SW 1271 (cell line): ENCODE measurements at places on chromosomes 11 and 22.

DNA sequence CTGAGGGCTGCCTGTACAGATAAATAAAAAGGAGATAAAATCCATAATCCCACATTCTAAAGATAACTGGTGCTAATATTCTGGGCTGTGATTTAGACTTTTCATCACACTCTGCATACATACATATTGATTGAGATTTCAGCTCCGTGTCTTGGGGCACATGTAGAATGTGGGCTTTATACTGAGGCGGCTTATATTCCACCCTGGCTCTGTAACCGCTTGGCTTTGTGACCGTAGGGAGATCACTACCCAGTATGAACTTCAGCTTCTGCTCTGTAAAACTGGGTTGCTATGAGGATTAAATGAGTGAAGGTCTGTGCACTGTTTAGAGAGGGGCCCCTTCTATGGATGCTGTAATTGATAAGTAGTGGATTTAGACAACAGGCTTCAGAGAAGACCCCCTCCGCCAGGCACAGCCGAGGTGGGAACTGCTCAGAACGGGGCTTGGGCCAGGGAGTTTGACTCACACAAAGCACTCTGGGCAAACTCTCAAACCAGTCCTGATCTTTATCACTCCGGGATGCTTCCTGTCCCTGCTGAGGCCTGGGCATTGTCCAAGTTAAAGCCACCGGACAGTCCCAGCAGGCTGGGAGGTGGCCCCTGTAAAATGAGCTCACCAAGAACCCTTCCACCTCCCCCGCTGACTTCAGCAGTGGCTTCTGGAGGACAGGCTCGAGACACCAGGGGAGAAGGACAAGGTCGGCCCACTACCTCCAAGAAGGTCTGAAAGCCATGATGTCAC is 17.2 kb downstream of the KIAA1671 start:
- DNase-seq: peak; percentile 78

- no peak for DNase-seq
Observed at GRCh38 chr11:29243616-29244015, 773.2 kb downstream of the KCNA4 start.

GRCh38 chr11:12706545-12707499 is 32.6 kb downstream of the TEAD1 start:
- no peak for DNase-seq

GRCh38 chr11:46903846-46904245 is 14.5 kb downstream of the LRP4 start:
- no peak for DNase-seq

- no peak for DNase-seq
Observed at GRCh38 chr11:117519590-117519989, 191.9 kb downstream of the CEP164 start.

GRCh38 chr11:31997955-31998354 is 92.9 kb upstream of the RCN1 start:
- no peak for DNase-seq

GRCh38 chr11:36340897-36341296 is 44.8 kb downstream of the PRR5L start:
- DNase-seq: no peak

GRCh38 chr11:126647735-126648134 is 292.2 kb downstream of the ST3GAL4 start:
- DNase-seq: no peak

DNA sequence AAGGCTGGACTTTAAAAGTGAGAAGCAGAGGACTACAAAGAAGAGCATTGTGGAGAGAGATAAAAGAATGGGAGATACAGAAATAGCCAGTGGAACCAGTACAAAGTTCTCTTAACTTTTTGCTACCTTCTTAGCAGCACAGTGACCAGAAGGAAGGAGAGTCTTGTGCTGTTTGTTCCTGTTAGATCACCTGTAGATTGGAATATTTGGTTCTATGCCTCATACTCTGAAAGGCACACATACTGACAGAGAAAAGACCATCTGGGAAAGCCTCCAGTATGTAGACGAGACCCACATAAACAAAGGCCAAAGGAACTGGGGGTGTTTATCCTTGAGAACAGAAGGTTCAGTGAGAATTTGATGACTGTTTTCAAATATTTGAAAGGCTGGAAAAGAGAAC is 18.7 kb downstream of the RNF141 start:
- no peak for DNase-seq

- no peak for DNase-seq
Observed at GRCh38 chr22:41267958-41268357, 18.0 kb downstream of the RANGAP1 start.

GRCh38 chr11:66070604-66071380 is 720 bp downstream of the PACS1 start:
- no peak for DNase-seq

- no peak for DNase-seq
Observed at GRCh38 chr11:61587951-61588727, 7.3 kb upstream of the SYT7 start.

GRCh38 chr11:64364435-64364834 is 5.5 kb downstream of the RPS6KA4 start:
- DNase-seq: no peak
